ENCODE measurements at places on chromosomes 12 and 14.

- no peak for DNase-seq
Observed at GRCh38 chr12:64556231-64556630, 54.1 kb upstream of the RASSF3 start.

- DNase-seq = no peak
Observed at GRCh38 chr12:38159092-38159551, 157.5 kb upstream of the ALG10B start.

DNA sequence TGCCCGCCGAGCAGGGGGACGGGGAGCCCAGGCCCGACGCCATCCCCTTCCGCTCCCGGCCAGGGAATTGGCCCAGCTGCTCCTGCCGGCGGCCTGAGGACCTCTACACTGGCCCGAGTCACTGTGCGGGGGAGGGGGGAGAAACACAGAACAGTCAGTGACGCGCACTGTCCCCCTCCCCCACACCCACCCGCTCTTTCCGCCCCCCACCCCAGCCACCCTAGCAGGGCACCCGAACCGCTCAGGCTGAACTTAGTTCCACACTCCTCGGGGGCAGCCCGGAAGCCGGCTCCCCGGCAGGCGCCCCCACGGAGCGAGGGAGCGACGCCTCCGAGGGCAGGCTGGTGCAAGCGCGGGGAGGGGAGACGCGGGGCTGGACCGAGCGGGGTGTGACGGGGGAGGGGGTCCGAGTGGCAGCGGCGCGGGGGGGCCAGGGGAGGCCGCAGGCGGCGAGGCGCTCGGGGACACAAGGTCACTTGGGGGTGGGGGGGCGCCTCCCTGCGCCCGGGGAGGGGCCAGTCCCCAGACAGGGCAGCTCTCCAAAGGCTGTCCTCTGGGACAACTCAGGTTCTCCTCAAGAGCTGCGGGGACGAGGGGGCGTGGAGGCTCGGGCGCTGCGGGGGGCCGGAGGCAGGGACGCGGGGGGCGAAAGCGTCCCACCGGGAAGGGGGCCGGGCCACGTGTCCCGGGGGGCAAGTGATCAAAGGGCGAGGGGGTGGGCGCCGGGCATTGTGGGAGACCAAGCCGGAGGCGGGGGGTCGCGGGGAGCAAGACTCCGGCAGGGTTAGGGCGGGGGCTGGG lies 648 bp downstream of the CHD4 start:
- DNase-seq = peak; percentile 63

DNA sequence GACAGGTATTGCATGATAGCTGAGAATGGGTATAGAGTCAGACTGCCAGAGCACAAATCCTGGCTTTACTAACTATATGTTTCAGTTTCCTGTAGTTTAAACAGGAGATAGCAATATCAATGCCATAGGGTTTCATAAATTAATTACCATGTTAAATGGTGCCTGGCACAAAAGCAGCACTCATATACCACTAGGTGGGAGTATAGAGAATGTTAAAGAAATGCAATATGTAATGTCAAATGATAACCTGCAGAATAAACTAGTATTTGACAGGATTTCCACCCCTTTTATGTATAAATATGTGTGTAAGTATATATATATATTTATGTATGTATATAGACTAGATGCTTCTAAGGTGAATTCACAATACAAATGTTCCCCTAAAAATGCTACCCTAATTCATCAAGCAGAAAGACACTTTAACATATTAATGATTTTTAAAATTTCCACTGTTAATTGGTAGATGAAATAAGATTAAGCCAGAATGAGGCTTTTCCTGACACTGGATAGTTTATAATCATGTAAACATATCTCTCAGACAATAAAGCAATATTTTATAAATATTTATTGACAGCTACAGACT lies 8.6 kb downstream of the WDR89 start:
- peak; percentile 34 for DNase-seq

- no peak for DNase-seq
Observed at GRCh38 chr12:3269594-3269993, 192.4 kb downstream of the TSPAN9 start.

GRCh38 chr14:95156161-95157047 lies 925 bp downstream of the DICER1 start:
- DNase-seq = peak; percentile 73

DNA sequence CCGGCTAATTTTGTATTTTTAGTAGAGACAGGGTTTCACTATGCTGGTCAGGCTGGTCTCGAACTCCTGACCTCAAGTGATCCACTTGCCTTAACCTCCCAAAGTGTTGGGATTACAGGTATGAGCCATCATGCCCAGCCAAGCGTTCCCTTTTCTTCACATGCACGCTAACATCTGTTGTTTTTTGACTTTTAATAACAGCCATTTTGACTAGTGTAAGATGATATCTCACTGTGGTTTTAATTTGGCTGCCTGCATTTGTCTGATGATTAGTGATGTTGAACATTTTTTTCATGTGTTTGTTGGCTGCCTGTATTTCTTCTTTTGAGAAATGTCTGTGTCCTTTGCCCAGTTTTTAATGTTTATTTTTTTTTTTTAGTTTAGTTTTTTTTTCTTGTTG lies 10.2 kb upstream of the YARS2 start:
- DNase-seq = no peak

Measured in AG20443 (cell line).